ENCODE measurements at places on chromosomes 1 and 21.

DNA sequence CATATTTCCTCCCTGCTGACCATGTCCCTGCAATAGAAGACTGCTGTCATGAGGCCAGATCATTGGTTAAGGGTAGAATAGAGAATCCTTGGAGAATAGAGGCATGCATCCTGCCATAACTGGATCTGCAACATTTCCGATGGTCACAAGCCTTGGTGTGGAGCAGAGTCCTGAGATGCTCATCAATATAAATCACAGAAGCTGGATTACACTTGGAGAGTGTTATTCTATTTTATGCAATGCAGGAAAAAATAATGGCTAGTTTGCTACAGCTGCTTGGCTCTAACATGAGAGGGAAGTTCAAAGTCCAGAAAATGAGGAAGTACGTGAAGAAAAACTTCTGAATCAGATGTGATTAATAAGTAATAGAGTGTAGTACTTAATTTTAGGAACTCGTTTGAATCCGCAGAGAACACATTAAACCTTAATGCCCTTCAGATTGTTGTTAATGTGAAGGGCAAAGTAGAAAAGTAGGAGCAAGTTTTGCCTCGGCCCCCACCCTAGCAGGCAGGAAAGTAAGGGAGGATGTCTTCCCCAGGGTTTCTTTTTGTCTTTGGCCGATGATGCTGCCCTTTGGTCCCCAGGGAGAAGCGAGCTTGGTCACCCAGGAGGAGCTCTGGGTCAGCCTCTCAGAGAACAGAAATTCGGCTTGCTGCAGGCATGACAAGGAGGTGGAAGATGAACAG is 59.5 kb downstream of the KCNK1 start:
- no peak for DNase-seq

GRCh38 chr1:108817811-108818210 is 39.1 kb downstream of the AKNAD1 start:
- no peak for DNase-seq

- DNase-seq = no peak
Observed at GRCh38 chr1:162626094-162626493, 6.2 kb upstream of the DDR2 start.

DNA sequence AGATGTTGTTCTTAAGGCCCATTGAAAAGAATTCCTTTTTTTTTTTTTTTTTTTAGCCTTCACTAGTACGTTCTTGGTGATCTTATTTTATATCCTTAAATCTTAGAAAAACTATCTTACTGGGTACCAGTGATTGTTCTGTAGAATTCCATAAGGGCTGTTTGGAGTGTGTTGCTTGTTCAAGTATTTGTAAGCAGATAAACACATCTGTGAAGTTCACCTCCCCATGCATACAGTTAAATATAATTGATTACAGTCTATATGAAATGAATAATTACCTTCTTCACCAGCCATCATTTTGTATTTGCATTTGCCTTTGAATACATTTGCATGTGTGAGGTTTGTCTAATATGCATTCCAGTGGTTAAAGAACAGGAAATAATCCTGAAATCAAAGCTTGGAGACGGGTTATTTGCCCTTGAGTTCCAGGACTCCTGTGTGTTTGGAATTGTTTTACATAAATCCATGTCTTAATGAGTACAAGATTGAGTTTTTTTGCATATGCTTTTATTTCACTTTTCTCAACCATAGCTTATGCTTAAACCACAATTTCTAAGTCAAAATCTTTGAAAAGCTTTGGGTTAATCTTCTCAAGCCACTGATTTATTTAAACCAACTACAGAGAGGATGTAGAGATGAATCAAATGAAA is 73.1 kb downstream of the VPS13D start:
- no peak for DNase-seq

DNA sequence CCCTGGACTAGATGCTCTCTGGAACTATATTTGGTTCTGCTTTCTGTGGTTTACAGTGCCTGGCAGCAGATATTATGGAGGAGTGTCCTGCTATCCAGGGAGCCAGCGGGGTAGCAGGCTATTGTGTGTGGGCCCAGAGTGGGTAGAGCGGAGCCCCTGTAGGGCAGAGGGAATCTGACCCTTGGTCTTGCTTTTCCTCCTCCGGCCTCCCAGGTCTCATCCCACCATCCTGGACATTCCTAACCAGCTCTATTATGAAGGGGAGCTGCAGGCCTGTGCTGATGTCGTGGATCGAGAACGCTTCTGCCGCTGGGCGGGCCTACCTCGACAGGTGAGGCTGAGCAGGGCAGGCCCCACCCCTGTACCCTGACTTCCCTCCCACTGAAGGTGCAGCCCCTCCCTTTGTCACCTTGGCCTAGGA is 9.1 kb downstream of the RHOC start:
- no peak for DNase-seq

DNA sequence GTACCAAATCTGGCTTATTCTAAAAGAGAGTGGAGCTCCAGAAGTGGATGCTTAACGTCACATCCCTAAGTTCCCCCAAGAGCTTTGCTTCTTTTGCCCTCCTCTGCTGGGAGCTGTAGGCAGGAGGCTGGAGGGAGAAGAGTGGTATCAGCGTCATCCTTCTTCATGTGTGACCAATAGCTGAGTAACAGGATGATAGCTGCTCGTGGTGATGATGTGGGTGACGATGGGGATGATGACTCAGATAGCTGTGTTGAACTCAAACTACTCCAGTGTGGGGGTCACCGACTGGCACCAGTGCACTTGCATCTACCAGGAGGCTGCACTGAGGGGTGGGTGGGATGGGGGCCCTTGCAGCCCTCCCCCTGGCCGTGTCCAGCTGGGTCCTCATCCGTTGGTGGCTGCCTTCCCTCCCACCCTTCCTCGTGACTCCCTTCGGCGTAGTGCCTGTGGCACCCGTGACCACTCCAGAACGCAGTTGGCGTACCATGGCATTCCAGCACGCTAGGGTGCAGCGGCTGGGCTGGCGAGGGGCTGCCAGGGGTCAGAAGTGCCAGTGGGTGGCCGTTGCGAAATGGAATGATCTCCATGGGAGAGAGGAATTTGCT is 1.1 kb downstream of the IGFN1 start:
- DNase-seq = no peak

- DNase-seq = no peak
Observed at GRCh38 chr1:155038602-155039307, 5.1 kb downstream of the DCST1 start.

DNA sequence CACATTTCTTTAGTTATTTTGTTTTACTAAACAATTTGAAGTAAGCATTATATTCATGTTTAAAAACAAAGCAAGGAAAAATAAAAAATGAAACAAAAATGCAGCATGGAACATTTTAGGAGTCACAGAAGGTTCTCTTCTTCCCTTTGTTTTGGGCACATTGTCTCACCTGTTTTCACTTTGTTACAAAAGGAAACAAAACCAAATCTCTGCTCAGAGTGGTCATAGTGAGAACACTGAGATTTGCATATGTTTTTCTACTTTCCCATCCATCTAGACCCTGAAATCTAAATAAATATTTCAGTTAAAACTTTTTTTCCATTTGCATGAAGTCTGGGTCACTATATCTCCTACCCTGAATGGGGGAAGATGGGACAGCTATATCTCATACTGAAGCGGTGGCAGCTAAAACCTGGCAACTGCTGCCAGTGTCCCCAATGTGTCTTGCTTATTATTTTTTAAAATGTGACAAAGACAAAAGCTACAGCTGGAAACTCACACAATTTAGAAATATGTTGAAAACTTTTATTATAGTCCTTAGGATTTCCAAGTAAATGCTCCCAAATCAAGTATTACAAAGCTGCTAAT is 3.5 kb downstream of the EXOC8 start:
- no peak for DNase-seq

GRCh38 chr1:28236656-28237322 is 865 bp downstream of the ATP5IF1 start:
- no peak for DNase-seq

- no peak for DNase-seq
Observed at GRCh38 chr1:25134801-25135461, 97.4 kb downstream of the SYF2 start.

DNA sequence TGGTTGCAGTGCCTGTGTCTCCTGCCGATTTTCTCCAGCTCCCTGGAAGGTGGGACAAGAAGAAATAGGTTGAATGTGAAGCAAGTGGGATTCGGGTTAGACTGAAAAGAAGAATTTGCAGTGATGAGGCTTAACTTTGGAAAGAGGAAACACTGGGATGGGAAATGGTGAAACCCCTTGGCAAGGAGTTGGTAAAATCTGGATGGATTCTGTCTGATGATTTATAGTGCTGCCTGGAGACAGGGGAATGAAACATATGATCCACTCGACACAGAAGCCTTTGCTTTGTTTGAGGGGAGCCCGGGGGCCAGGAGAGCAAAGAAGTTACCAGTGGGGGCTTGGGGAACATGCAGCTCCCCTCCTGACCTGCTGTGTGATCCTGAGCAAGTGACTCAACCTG is 67.2 kb downstream of the UBIAD1 start:
- no peak for DNase-seq

GRCh38 chr1:67630438-67631045 is 54.5 kb upstream of the GADD45A start:
- no peak for DNase-seq

DNA sequence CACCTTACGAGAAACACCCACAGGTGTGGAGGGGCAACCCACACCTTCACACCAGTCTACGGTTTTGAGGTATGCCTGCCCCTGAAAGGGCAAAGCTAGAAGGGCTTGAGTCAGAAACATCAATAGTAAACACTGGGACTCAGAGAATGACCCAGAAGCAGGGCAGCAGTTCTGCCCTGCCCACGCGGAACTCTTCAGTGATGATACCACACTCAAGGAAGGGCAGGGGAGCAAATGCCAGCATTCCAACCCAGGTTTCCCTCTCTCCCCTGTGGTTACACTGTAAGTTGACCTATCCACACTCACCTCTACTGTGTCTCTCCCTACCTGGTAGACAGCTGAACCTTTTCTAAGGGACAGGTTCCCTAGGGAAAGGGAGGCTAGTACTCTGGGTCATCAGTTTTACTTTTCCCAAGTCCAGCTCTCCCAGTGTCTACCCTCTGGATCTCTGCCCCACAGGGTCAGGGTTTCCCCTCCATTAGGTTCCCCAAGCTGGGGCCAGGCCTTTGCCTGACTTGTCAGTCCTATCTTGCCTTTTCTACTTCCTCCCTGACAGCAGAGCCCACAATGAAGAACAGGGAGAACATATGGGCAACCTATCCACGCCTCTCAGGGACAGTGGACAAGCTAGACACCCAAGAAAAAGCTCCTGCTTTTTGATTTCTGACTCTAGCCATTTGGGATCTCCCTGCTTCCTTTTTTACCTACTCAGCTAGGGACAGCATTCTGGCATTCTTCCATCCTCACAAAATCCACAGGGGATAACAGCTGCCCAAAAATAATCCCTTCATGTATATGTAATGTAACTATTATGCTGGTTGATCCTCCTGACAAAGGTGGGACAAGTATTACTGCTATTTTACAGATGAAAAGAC is 3.0 kb downstream of the F11R start:
- DNase-seq = no peak

GRCh38 chr1:222057162-222057561 is 315.3 kb upstream of the DUSP10 start:
- no peak for DNase-seq

DNA sequence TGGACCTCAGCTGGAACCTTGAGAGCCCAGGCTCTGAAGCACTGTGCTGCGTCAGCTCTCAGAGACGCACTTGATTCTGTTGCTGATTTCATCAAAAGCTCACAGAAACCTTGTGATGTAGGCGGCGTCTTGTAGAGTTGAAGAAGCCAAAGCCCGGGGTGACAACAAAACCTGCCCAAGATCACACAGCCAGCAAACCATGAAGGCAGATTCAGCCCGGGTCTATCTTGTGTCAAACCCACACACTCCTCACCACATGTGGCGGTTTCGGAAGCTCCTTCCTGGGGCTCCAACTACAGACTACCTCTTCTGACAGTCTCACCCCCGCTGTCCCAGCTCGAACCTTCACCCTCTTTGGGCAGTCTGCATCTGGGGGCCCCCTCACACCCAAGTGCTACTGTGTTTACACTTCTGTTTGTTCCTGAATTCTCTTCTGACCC is 50.4 kb downstream of the TENT5C start:
- DNase-seq = no peak

GRCh38 chr1:200153277-200154055 is 126.0 kb downstream of the NR5A2 start:
- no peak for DNase-seq

- peak; percentile 72 for DNase-seq
Observed at GRCh38 chr1:155125946-155126555, 1.6 kb upstream of the EFNA1 start.
